ENCODE measurements at places on chromosomes 6 and 20.

DNA sequence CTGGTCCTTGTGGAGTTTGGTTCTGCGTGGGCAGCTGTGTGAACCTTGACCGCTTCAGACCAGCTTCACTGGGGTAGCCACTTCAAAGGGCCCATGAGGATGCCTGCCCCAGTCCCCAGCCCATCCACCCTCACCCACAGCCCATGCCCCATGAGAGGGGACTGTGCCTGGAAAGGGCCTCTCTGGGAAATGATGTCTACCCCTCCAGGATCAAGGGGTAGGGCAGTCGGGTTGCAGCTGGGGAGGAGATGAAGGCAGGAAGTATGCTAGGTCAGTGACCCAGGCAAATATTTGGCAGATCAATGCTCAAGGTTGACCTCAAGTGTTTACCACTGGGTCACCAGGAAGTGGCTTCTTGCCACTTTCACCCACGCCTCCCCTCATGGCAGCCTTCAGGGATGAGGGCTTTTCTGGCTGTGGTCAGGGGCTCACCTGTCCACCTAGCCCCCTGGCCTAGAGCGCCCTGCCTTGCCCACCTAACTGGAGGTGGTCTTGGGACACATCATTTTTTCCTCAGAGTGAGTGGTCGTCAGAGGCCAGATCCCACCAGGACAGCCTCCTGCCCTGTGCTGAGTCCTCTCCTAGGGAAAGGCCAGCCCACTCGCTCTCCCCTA, 109.5 kb downstream of the SNX5 start:
- no peak for DNase-seq

- DNase-seq = no peak
Measured at GRCh38 chr6:2839195-2839981, 2.3 kb downstream of the SERPINB1 start.

- DNase-seq = no peak
Measured at GRCh38 chr6:126781582-126781981, 336.9 kb upstream of the RSPO3 start.

DNA sequence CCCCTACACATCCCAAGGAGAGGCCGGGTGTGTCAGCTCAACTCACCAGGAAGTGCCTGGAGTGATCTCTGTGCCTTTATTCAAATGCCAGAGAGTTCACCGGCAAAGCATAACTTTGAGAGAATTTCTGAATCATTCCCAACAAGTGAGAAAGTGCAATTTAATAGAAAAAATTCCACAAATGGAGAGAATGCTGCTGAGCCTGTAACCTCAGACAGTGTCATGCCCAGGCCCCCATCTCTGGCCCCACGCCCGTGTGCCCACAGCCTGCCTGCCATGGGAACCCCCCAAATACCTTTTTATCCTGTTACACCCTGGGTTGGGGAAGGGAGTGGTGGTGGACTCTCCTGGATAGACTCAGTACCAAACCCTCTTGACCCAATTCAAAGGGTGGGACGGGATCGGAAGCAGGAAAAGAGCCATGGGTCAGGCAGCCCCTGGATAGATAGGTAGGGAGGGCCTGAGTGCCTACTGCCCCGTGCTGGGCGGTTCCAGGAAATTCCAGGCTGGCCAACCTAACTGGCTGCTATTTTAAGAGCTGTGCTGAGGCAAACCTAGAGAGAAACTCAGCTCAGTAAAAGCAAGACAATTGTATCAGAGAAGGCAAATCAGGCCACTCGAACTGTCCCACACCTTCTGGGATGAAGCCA, 179.0 kb upstream of the FOXA2 start:
- no peak for DNase-seq

- DNase-seq = no peak
Measured at GRCh38 chr6:53038141-53038540, 27.1 kb upstream of the FBXO9 start.

GRCh38 chr6:126539022-126539421, 199.1 kb downstream of the CENPW start:
- DNase-seq = no peak

DNA sequence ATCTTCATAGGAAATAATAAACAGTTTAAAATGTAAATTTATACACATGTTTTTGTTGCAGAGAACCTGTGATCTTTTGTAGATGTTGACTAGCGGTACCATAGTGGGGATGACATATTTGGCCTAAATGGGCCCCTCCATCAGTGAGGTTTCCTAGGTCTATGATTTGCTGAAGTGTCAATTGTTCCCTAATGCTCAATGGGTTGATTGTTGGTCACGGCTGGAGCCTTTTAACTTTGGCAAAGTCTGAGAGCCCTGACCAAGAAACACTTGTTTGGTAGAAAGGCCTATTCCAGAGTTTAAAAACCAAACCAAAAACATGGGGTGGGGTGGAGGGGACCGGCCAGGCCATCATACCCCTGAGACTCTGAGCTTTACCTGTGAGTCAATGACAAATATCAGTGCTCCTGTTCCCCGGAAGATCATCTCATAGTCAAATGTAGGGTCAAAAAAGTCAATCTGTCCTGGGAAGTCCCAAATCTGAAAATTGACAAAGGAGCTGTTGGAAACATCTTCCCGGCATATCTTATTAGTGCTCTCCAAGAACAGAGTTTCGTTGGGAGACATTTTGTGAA, 25.1 kb downstream of the RRAGD start:
- no peak for DNase-seq

DNA sequence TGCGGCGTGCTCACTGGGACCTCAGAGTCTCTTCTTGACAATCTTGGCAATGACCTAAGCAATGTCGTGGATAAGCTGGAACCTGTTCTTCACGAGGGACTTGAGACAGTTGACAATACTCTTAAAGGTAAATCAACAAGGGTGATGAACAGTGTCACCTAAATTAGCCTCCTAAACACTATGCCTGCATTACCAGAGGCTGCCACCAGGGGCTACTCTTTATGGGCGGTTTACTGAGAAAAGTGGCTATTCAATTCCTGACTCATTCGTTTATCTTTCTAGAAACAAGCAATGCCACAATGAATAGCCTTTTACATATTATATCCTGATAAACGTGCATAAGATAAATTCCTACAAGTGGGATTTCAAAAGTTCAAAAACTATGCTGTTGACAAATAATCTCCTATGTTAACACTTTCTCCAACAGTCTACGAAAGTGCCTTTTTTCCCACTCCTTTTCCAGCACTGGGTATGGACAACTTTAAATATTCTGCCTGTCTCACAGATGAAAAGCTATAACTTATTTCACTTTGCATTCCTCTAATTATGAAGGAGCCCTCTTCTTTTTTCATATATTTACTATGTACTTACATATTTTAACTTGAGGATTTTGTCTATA, 1.3 kb downstream of the BPIFA2 start:
- no peak for DNase-seq

DNA sequence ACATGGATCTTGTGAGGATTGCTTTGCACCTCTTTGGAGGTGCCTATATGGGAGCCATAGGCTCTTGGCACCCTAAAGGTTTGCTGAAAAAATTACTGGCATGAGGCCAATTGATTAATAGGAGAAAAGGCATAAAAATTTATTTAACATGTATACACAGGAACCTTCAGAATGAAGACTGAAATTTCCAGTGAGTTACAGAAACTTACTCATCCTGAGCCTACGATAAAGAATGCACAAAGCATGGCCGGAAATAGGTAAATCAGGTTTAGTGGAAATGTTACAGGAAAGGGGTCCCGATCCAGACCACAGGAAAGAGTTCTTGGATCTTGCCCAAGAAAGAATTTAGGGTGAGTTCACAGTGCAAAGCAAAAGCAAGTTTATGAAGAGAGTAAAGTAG, 625.3 kb downstream of the MMUT start:
- no peak for DNase-seq

Data from left renal pelvis (tissue), 4 donors.